ENCODE measurements at places on chromosomes 5 and 9.

- no peak for DNase-seq
These were observed 46.3 kb downstream of the ACO1 start for GRCh38 chr9:32430720-32431119.

GRCh38 chr5:90169078-90169477, 240.5 kb downstream of the CETN3 start:
- no peak for DNase-seq

DNA sequence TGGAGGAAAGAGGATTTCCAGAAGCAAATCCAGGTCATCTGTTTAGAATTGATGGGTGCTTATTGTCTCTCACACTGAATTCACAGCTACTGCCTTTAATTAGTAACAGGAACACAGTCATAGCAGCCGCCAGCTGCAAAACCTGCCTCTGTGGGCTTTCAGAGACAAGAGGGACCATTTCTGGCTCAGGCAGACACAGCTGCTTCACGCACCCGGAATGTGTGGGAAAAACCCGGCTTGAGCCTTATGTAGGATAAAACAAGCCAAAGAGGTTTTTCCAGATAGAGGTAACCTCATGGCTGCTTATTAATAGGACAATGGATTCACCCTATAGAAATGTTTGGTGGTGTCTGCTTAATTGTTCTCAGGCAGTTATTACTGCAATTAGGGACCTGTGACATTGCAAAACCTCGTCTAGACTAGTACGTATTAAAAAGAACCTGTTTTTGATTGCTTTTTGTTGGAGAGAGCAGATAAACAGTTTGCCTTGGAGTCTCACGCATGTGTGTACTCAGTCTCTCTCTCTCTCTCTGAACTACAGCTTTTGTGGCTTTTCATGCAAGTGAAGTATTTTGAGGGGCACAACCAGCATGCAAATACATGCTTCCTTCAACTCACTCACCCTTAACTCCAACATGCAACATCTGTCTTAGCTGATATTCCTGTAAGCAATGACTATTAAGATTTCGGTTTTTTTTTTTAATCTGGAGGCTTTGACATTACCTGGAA, 302.7 kb downstream of the PLK2 start:
- DNase-seq: no peak

DNA sequence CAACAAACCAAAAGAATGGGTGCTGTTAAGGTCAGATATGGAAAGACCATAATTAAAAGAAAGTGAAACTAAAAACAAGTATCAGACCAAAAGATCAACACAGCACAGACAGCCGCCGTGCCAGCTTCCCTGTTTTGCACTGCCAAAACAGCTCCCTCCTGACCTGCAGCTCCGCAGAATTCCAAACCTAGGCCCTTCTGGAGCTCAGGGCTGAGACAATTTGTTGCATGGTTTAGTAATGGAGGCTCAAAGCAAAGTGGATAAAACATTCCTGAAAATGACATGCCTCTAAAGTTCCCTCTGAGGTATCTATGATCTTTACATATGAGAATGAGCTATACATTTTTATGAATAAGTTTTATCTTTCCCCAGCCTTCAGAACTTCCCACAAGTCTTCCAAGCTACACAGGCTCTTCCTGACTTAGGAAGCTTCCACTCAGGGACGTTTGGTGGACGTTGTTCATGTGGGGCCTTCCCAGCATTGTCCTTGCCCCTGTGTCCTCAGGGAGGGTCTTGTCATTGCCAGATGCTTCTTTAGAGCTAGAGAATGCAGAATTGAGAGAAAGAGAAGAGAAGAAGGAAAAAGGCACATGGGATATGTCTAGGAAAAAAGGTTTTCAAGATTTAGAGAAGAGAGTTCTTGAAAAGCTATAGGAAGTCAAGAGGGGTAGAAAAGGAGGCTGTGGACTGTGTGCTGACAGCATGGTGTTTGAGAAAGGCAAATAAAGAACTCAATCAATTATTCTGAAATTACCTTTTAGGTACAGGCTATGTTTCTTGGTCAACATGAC, 28.4 kb upstream of the SSBP2 start:
- DNase-seq: peak; percentile 51

DNA sequence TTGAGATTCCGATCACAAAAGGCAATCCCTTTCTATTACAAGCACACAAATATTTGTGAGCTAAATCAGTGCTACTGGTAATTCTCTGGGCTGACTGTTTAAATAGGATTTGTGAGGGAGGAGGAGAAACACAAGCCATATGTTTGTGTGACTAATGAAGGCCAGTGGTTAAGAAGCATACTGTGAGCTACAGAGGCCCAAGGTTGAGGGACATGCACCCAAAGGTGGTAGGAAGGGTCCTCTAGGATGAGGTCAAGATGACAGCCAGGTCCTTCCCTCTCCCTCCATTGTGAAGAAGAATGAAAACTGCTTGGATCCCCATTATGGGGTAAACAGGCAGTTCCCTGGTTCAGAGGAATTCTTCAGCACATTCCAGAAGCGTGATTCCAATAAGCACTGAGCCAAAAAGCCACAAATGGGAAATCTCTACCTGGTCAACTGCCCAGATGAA, 83.9 kb downstream of the SPOCK1 start:
- DNase-seq: no peak

DNA sequence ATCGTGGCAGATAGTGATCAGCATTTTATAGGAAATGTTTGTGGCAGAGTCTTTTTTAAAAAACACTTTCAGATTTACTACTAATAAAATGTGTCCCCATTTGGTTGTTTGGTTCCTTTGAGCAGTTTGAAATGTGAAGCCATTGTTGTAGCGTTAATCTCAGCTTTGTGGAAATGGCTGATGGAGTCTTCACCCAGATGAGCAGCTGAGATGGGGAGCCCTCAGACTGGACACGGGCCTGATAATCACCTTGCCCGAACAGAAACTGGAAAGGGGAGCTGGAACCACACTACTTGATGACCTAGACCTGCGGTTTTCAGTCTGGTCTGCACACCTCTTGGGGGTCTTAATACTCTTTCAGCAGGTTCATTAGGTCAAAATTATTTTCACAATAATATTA, 20.6 kb upstream of the ANP32B start:
- DNase-seq: no peak

DNA sequence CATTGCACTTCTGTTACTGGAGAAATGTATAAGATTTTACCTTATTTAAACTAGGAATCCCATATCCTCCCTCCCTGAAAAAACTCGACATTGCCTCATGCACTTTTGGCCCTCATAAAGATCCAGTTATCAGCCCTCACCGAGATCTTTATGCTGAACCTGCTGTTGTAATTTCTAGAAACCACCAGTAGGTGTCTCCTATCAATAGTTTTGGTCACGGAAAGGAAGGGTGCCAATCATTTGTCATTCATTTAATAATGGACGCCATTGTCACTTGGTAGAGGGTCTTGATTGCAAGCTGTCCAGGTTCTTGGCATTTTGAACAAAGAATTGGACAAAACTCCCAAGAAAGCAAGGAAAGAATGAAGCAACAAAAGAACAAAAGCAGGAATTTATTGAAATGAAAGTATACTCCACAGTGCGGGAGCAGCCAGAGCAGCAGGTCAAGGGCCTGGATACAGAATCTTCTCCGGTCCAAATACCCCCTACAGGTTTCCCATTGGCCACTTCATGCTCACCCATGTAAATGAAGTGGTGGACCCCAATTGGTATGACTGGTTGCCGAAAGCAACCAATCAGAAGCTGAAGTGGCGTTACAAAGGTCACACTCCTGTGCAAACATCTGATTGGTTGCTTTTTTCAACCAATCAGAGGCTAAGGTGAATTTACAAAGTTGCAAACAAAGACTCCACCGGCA, 524.3 kb downstream of the PSAT1 start:
- DNase-seq: peak; percentile 45

DNA sequence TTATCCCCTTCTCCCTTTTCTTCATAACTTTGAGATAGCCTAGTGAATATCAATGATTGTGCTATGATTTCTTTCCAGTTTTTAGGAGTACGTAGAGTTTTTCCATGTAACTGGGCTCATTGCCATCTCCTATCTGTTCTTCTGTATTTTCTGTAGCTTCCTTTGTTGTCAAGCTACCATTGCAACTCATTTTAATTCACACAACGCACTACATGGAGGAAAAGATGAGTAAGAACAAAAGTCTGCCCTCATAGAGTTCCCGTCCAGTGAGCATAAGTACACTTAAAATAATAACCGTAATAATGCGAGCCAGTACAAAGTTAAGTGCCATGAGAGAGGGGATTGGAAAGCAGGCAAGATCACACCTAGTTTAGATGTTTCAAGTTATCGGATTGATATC, 177.7 kb downstream of the PAM start:
- DNase-seq: no peak

GRCh38 chr5:150497989-150498317, 10.0 kb upstream of the NDST1 start:
- no peak for DNase-seq

DNA sequence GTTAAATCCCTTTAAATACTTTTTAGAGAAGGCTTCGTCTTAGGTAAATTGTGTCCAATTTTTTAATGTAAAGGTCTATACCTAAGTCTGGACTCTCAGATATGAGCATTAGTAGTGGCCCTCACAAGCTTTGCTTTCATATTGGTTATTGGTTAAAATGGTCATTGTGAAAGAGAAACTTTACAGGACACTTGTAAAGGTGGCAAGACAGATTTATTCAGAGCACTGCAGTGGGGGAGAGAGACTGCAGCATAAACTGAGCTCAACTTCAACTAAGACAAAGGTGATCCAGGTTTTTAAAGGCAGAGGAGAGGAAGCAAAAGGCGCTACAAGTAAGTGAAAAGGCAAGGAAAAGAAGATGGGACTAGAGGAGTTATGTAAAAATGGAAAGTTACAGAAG, 157.7 kb downstream of the PARP8 start:
- no peak for DNase-seq

DNA sequence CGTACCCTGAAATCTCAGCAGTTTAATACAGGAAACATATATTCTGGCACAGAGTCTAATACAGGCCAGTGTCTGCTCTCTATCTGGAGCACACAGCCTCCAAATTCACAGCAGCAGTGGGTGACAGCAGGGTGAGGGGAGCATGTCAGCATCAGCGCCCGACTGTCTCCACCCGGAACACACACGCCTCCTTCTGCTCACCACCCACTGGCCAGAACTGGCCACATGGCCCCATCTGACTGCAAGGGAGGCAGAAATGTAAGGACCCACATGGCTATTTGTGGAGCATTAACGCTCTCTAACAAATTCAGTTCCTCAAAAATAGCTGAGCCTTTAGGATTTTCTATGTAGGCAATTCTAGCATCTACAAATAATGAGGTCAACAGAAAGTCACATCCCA, 24.6 kb downstream of the UBE2QL1 start:
- DNase-seq: no peak

DNA sequence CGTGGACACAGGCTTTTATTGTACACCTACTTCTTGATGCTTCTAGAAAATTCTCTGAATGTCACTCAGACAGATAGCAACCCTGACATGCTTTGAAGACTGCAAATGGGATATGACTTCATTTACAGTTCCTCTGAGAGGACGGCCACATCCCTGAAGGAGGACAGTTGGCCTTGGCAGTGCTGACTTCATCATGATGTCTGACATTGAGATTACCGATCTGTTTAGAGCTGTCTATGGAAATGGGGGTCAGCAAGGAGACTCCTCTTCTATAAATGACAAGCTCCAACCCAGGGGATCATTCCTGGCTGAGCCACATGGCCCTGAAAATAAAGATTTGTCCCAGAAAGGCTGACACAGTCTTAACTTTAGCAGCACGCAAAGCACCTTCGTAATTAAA, 75.8 kb downstream of the NUDT12 start:
- DNase-seq: no peak

- DNase-seq: no peak
These were observed 117.3 kb upstream of the PLPPR1 start for GRCh38 chr9:100911273-100911672.

- no peak for DNase-seq
These were observed 141.1 kb upstream of the PHYKPL start for GRCh38 chr5:178373711-178374110.

- DNase-seq: peak; percentile 39
These were observed 15.0 kb downstream of the GLIPR2 start for GRCh38 chr9:36151316-36152210.

DNA sequence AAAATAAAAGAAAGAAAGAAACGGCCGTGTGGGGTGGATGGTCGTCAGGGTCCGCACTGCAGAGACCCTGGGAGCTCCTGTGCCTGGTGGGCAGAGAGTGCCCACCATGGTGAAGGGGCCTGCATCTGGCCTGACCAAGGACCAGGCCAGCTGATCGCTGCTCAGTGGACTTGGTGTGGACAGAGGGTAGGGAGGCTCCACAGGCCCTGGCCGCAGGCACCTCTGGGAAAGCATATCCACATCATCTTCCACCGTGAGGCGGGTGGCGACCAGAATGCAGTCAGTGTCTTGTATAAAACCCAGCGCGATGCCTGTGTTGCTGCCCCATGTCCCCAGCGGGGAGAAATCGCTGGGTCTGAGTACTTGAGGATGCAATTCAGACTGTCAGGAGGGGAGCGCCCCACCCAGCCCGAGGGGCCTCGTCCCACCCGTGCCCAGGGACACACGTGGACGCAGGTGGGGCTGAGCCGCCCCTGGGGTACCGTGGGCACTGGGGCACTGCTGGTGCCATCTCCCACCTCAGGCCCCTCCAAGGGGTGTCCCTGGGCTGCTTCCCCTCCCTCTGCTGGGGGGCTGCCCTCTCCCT, 27.8 kb upstream of the SLC6A19 start:
- peak; percentile 12 for DNase-seq

DNA sequence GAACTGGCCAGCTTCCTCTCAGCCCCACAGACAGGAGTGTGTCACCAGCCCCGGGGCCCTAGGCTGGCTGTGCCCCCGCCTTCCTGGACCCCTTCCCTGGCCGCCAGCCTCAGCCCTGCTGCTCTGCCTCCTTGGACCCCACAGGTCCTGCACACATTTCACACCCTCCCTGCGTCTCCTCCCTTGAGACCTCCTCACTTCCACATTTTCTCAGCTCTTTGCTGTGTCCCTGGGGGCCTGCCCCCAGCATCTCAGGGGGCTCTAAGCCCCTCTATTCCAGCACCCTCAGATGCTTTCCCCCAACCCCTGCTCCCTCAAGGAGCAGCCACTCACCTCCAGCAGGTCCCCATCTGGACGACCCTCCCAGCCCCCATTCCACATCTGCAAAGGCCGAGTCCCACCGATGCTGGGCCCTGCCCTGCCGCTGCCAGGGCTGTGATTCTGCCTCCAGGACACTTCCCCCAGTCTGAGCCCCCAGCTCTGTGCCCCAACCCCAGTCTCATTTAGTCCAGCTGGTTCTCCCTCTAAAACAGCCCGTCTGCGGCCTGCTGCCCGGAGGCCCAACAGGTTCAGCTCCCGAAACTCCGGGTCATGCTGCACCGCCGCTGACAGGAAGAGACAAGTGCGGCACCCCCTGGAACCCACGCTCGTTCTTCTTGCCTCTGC, 4.2 kb downstream of the SLC34A3 start:
- DNase-seq: no peak

- no peak for DNase-seq
These were observed 6.4 kb upstream of the P4HA2 start for GRCh38 chr5:132233811-132234683.
